ENCODE measurements at places on chromosomes 1 and 21. TPM values are rescaled to one million over a fixed set of nuclear protein-coding genes. Genes with fewer than 3 reads are reported as not detected.

- DNase-seq = no peak
Measured at GRCh38 chr1:156700736-156701531, 4.4 kb downstream of the CRABP2 start.

DNA sequence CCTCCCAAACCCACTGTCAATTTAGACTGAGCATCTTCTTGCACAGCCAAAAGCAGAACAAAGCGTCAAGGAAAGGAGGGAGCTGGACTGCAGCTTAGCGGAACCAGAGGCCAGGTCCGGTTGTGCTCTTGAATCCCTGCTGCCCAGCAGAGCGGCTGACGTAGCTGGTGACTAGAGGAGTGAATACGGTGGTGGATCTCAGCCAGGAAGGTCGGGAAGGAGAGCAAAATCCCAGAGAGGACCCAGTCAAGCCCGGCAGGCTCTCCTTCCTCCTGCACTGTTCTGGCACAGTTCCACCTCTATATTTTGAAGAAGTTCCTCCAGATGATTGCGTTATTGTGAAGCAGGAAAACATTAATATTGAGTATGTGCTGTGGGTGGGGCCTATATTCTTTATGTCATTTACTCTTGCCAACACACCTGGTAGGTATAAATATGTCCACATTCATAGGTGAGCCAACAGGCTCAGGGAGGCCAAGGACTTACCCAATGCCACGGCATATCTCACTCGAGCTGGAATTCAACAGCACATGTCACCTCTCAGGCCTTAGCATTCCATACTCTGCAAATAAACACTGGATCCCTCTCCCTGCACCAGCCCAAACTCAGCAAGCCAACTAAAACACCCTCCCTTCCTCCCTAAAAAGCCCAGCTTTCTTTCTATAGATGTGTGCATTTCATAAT is 23.6 kb upstream of the ABCB10 start:
- DNase-seq = no peak

DNA sequence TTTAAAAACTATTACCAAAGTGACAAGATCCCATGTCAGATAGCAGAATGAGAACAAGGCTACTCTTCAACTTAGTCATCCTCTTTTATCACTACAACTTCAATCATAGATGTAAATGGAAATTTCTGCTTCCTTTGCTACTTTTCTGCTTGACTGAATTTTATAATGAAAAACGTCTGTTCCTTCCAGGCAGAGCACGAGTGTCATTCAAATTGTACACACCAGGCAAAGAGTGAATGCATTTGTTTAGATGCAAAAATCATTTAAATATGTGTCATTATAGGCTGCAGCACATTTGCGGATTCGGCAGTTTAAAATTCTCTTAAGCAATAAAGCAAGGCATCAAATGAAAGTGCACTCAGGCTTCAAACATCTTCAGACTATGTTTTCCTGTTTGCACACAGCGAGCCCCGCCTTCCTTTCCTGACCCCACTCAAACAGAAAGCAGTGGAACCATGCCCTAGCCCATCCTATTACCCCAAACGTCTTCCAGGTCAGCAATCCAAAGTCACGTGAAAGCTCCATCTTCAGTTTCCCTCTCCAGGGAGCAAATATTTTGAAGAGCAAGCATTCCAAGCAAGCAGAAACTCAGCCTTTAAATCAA is 99.6 kb downstream of the APP start:
- DNase-seq = no peak

DNA sequence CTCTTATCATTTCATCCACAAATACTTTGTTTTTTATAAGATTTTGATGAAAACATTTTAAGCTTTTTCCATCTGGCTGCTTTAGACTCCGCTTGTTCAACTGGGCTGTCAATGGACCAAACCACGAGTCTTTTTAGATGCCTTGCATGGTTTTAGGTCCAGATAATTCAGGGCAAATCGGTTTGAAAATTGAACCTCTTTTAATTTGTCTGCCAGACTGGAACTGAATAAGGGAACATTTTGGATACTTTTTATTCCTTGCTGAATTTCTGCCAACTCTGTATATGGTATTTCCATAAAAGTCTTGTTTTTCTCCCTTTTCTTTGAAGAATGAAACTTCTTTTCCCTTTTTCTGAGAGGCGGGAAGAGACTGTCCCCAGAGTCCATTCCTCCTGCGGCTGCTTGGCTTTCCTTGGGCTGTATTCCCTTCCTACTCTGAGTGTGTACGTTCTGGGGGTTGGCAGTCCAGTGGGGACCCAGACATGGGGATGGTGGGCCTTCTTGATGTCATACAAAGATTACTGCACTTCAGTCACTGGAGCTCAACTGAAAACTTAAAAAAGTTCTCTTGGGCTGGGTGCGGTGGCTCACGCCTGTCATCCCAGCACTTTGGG is 46.5 kb upstream of the CNN3 start:
- no peak for DNase-seq

GRCh38 chr1:21855257-21856096 is 43.4 kb downstream of the LDLRAD2 start:
- no peak for DNase-seq

DNA sequence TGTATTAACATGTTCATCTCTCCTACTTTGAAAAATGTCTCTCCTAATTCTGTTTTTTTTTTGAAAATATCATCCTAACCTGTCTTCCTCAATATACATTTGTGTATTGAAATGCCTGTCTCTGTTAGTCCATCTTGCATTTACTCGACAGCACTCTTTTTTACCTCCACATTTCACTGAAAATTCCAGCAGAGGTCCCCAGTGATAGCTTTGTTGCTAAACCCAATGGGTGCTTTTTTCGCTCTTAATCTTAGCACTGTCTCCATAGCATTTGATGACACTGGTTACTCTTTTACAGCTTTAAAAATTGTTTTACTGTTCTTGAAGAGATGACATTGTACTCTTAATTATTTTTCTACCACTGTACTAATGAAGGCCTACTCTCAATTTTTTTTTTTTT is 10.8 kb downstream of the OSBPL9 start:
- DNase-seq = peak; percentile 45

Gene FYB2
- total RNA-seq = not detected

Gene LRRC41
- total RNA-seq = 88.5 TPM

Gene DIP2A
- 6.8 TPM for total RNA-seq
